ENCODE measurements at places on chromosomes 13 and 19. TPM values are rescaled to one million over a fixed set of nuclear protein-coding genes. Genes with fewer than 3 reads are reported as not detected.

The KLHL1 gene
- total RNA-seq: 1.4 TPM

- no peak for DNase-seq
Measured at GRCh38 chr13:35988648-35989081, 142.5 kb downstream of the DCLK1 start.

The PCP2 gene
- not detected for total RNA-seq

GRCh38 chr19:55173186-55173713 lies 6.8 kb upstream of the DNAAF3 start:
- DNase-seq: no peak

DNA sequence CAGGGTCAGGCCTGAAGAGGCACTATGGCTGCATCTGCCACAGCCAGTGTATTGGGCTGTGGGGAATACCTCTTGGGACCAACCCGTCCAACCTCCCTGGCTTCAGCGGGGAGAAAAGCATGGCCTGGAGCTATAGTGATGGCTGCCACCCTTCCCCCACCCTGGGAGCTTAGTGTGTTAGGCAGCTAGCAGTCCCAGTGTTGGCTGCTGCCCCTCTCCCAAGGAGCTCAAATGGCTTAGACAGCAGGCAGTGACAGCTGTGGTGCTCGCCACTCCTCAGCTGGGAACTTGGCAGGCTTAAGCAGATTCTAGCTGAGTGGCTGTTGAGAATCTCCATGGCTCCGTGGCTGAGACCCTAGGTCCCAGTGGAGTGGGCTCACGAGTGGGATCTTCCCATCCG lies 19.7 kb downstream of the ACOD1 start:
- no peak for DNase-seq

The CLEC4G gene
- total RNA-seq: 1.2 TPM

- DNase-seq: no peak
Measured at GRCh38 chr13:80237646-80238045, 103.3 kb downstream of the SPRY2 start.

- DNase-seq: no peak
Measured at GRCh38 chr19:2668175-2668763, 34.2 kb downstream of the GNG7 start.

The COMP gene
- 162 TPM for total RNA-seq

- no peak for DNase-seq
Measured at GRCh38 chr13:21550918-21551317, 53.1 kb downstream of the MICU2 start.

The PSG5 gene
- total RNA-seq: 18.8 TPM

DNA sequence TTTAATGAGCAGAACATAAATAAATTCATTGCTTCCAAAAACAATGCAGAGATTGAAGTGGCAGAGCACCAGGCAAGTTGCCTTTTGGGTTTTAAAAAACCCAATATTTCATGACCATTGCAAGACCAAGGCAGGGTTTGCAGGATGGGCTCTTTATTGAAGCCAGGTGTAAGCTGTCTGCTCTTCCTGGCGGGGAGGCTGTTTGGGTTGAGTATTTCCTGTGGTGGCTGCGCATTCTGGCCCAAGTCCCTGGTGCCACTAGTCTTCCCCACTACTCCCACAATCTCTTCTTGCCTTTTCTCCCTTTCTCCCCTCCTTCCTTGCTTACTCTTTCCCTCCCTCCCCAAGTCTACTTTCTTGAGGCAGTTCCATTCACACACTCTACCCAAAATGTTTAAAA lies 116.4 kb downstream of the AKAP11 start:
- DNase-seq: no peak

DNA sequence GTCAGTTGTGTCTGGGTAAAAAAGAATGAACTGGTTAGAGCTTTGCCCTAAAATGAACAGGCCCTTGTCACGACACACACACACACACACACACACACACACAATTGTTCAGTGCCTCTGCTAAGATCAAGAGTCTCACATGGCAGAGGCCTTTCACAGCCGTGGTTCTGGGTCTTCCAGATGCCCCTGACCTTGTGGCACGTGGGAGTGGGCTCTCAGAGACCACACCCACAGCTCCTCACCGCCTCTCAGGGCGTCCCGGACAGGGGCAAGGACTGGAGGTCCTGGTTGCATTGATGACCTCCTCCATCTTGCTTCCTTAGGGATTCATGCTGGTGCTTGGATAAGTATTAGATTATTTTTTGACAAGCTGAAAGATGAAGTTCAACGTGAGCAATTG lies 101.0 kb downstream of the HSPH1 start:
- no peak for DNase-seq

GRCh38 chr13:34156841-34157365 lies 339.0 kb downstream of the RFC3 start:
- peak; percentile 91 for DNase-seq

DNA sequence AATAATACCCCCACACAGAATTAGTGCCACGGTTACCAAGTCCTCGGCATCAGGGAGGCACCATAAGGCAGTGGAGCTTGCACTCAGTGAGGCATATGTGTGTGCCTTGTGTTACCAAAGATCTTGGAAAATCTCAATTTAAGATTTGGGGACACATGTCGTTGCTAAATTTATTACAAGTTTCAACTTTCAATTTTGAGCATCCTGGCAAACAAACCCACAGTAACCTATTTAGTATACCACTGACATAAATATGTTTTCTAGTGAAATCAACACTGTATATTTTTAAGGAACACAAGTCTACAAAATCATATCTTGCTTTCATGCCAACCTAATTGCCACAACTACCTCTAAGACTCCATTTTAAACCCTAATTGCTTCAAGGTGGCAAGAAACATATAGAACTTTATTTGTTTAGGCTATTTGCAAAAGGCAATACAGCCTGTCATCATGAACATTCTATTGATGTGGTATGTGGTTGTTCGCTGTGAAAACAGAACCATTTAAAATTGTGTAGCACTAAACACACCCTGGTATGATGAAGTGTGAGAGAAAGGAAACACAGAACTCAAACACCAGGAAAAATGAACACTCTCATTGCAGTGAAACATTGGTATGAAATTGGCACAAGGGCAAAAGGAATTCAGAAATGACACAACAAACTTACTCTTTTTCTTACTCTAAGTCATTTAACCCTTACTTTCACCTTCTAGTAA lies 531.1 kb downstream of the IRS2 start:
- no peak for DNase-seq

DNA sequence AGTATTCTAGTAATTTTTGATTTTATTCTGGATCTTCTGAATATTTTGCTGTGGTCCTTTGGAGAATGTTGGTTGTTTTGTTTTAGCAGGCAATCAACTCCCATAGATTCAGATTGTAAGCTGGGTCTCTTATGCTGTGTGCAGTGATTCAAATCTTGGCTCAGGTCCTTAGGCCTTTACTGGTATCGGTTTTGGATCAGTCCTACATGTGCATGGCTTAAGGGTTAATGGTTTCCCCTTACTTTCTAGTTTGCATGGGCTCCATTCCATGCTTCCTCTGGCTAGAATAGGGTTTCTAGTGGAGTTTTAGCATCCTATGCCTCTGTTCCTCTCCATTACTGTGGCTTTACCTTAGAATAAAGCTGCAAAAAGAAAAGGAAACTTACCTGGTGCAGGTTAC lies 16.1 kb downstream of the NDFIP2 start:
- DNase-seq: no peak

GRCh38 chr19:31380854-31381253 lies 31.6 kb upstream of the TSHZ3 start:
- DNase-seq: no peak

DNA sequence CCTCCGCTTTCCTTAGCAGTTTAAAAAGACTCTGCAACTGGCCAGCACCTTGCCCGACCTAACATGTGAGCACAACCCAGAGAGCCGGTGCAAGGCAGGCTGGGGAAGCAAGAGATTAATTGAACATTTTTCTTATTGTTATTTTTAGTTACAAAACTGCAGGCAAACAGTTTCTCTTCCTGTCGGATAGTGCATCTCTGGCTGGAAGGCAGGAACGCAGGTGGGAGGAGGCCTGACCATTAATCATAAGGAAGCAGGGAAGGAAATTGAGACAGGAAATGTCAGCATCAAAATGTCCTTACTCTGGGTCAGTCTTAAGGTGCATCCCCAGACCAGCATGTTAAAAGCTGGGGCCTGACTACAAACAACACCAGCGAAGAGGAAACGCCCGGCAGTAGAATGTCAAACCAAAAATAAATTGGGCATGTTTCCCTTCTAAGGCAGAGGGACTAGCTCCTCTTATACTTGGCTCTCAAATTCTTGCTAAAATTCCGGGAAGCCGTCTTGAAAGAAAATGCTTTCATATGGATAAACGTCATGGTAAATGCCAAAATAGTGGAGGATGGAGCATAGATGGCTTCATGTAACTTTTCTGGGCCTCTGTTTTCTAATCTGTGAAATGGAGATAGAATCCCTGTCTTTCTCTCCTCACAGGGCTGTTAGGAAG lies 226.8 kb downstream of the RAP2A start:
- DNase-seq: no peak

The CYSLTR2 gene
- 4.1 TPM for total RNA-seq

GRCh38 chr19:22052644-22053013 lies 345 bp downstream of the ZNF257 start:
- DNase-seq: no peak

The FREM2 gene
- 4.8 TPM for total RNA-seq

DNA sequence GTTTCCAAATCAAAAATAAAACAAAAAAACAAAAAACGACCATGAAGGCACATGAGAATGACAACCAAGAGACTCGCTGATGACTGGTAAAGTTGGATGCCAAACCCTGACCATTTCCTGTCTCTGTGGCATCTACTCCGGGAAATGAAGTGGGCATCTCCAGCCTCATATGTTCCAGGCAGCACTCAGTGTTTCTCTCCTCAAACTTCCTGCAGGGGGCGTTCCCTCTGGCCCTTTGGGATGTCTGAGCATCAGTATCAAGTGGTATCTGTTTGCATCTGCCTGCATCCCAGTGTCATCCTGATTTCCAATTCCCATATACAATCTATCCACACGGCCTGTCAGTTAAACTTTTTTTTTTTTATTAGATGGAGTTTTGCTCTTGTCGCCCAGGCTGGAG lies 9.8 kb upstream of the SIGLEC12 start:
- no peak for DNase-seq

DNA sequence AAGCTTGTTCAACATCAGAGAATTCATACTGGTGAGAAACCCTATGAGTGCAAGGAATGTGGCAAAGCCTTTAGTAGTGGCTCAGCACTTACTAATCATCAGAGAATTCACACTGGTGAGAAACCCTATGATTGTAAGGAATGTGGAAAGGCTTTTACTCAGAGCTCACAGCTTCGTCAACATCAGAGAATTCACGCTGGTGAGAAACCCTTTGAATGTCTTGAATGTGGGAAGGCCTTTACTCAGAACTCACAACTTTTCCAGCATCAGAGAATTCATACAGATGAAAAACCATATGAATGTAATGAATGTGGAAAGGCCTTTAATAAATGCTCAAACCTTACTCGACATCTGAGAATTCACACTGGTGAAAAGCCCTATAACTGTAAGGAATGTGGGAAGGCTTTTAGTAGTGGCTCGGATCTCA lies 25.2 kb downstream of the ZNF383 start:
- DNase-seq: no peak

GRCh38 chr13:109906976-109907375 lies 120.6 kb upstream of the IRS2 start:
- DNase-seq: no peak

- no peak for DNase-seq
Measured at GRCh38 chr13:91308299-91308698, 39.2 kb upstream of the MIR17HG start.

- DNase-seq: no peak
Measured at GRCh38 chr13:54805743-54806142, 1777.1 kb downstream of the OLFM4 start.

GRCh38 chr13:56166864-56167263 lies 973.9 kb upstream of the PRR20A start:
- DNase-seq: no peak

- DNase-seq: no peak
Measured at GRCh38 chr19:48915757-48916156, 15.6 kb downstream of the NUCB1 start.

- no peak for DNase-seq
Measured at GRCh38 chr19:33368074-33368864, 5.2 kb upstream of the CEBPG start.

GRCh38 chr19:41620171-41620570 lies 6.7 kb downstream of the CEACAM4 start:
- DNase-seq: no peak

DNA sequence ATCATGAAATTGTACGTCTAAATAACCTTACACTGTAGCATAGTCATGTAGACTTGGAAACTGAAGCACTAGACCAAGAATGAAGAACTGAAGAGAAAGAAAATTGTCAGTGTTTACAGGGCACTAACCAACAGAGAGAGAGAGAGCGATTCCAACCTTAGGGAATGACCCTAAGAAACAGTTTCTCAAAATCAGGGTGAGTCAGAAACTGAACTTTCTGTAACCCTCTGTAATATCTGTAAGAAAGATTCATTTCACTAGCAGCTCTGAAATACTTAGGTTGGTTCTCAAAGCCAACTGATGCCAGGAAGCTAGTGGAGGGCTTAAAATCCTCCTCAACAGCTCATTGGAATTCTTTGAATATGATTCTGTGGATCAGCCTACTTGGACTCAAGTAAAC lies 936.9 kb downstream of the EFNB2 start:
- peak; percentile 93 for DNase-seq

The RFXANK gene
- total RNA-seq: 42.9 TPM

The RDH8 gene
- total RNA-seq: not detected

The CASP14 gene
- total RNA-seq: 0.48 TPM

The GSX1 gene
- not detected for total RNA-seq

The DACH1 gene
- total RNA-seq: 3.6 TPM

GRCh38 chr13:24671386-24672113 lies 8.7 kb upstream of the ATP12A start:
- peak; percentile 84 for DNase-seq

DNA sequence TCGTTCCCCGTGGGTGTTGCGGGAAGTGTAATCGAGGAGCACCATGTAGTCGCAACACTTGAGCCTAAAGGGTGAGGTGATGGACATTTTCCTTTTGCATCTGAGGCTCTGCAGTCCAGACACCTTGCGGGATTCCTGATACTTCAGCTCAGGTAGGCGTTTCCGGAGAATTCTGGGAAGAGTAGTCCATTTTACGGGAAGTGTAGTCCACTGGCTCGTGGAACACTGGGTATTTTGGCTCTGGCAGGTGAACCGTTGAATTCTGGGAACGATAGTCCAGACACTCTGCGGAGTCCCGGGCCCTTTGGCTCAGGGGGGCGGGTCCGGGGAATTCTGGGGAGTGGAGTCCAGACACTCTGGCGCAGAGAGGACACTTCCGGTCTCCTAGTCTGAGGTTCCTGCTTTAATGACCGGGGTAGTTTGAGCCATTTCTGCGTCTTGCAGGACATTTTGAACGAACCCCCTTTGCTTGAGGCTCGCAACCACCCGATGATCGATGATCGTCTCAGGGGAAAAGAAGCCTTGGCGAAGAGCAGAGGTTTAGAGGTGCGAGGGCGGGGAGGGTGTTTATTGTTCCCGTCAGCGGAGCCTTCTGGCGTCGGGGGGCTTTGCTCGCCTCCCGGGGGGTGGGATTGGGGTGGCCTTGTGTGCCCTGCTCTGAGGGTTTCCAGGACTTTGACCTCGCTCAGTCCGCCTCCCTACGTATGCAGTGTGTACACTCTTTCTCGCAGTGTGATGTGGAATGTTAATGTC lies at the start of gene ZNF223:
ZNF223 (plus strand) TSS at position 387 of the 753 bp plus-strand sequence. CDS start 3,141 bp downstream, outside the sequence.
- DNase-seq: peak; percentile 99

The FPR3 gene
- 2.6 TPM for total RNA-seq

Data from umbilical cord (tissue), 2 donors.